AG04449 (cell line): ENCODE measurements at places on chromosomes 2 and 18.

GRCh38 chr2:239291475-239292350, 109.1 kb downstream of the HDAC4 start:
- DNase-seq = no peak

DNA sequence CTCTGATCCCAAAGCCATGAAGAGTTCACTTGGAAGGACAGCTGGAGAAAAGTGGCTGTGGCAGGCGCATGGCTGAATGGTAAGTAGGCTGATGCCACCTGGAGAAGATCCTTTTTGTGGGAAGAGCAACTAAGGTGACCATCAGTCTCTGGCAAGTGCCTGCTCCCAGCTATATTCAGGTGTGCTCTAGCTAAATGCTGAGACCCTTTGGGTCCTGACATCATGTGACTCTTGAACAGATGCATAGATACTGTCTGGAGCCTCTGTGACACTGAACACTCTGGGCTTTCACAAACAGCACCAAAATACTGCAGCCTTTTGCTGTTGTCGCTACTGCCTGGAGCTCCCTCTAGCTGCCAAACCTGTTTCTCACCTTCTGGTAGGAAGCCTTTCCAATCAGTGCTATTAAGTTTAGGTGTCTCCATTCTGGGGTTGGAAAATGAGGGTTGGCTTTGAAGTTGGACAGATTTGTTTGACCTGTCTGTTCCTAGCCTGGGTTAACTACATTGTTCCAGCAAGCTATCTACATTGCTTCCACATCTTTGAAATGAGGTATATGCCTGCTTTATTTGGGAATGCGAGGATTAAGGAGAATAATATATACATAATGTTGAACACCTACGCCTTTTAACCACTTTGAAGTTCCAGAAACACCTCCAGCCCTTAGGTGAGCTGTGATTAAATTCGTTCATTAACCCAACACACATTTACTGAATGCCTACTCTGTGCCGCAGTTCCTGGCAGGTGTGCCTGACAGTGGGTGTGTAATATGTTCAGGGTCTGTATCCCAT, 3.1 kb downstream of the EGR4 start:
- no peak for DNase-seq

DNA sequence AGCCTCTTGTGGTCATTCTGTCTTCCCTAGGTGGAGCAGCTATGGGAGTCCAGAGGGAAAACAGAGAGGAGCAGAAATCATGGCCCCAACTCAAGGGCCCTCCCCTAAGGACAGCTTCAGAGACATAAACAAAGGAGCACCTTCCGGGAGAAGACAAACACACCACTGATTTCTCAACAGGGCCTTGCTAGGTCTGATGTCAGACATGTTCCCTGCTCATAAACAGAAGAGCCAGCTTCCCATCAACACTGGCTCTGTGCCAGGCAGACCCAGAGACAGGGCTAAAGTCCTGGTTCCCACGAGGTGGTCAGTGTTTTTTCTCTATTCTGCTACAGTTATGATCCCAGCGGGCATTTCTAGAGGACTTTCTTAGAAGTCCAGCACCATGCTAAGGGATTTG, 19.3 kb downstream of the CXCR2 start:
- no peak for DNase-seq

- no peak for DNase-seq
Observed at GRCh38 chr2:45688479-45689298, 37.2 kb downstream of the PRKCE start.

GRCh38 chr2:27907547-27907946, 17.0 kb downstream of the BABAM2 start:
- DNase-seq = no peak

DNA sequence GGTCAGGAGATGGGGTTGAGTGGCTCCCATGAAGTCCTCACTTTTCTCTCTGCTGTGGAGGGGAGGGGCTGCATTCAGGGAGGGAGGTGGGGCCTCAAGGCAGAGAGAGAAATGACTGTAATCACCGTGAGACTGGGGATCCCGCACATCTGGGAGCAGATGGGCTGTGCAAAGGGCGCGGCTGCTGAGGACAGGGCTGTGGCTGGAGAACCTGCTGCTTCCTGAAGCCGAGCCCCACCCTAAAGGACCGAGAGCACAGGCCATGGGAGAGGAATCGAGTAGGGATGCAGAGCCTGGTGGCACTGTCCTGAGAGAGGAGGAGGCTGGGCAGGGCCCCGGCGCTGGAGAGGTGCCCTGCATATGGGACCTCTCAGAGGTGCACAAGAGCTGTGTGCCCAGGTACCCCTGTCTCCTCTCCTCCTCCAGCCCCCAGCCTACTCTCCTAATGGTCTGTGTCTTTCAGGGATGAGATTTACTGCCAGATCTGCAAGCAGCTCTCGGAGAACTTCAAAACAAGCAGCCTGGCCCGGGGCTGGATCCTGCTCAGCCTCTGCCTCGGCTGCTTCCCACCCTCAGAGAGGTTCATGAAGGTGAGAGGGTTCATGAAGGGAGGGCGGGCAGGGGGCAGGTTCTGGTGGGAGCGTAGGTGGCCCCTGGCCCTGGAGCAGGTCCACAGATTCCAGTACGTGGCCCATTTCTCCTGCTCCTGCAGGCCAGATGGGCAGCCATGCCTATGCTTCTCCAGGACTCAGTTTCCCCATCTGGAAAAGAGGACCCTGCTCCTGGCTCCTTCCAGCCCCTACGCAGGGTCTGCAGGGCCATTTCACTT, 25.9 kb upstream of the GPR17 start:
- DNase-seq = no peak

GRCh38 chr18:58819051-58819450, 45.6 kb upstream of the ZNF532 start:
- no peak for DNase-seq

- no peak for DNase-seq
Observed at GRCh38 chr2:190841707-190842505, 38.7 kb upstream of the GLS start.

GRCh38 chr2:207412787-207413310, 116.9 kb upstream of the CREB1 start:
- no peak for DNase-seq

GRCh38 chr18:67265464-67266245, 250.9 kb downstream of the DSEL start:
- peak; percentile 56 for DNase-seq

GRCh38 chr18:52427521-52428175, 87.7 kb downstream of the DCC start:
- DNase-seq = no peak

GRCh38 chr2:215000721-215001120, 137.7 kb downstream of the ABCA12 start:
- DNase-seq = no peak

- no peak for DNase-seq
Observed at GRCh38 chr18:62026586-62026985, 133.8 kb upstream of the RNF152 start.

DNA sequence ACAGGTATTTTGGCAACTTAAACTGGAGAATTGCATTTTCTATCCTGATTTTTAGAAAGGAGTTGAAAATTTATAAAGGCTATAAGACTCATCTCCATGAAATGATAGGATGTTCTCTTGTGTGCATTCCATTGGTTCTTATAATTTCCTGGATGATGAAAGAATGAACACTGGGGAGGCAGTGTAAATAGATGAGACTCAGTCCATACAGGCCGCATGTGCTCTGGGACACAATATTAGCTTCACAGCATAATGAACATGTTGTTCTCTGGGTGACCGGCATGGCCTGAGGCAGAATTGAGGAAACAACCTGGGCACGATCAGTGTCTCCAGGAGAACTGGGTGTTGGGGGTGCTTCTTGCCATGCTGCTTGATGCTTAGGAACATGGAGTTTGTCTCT, 38.8 kb downstream of the AOX1 start:
- DNase-seq = peak; percentile 75

DNA sequence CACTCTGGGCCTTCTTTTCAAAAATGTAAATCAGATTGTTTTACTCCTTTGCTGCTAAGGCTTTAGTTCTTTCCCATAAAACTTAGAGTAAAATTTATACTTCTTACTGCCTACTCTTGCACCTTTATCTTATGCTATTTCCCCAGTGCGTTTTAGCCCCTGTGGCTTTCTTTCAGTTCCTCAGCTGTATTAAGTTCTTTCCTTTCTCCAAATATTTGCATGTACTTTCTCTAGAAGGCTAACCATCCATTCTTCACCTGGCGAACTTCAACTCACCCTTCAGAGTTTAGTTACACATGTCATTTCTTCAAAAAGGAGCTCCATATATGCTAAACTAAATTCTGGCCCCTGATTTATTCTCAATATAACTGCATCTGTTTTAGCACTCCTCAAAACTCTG, 160.7 kb downstream of the FSHR start:
- no peak for DNase-seq

DNA sequence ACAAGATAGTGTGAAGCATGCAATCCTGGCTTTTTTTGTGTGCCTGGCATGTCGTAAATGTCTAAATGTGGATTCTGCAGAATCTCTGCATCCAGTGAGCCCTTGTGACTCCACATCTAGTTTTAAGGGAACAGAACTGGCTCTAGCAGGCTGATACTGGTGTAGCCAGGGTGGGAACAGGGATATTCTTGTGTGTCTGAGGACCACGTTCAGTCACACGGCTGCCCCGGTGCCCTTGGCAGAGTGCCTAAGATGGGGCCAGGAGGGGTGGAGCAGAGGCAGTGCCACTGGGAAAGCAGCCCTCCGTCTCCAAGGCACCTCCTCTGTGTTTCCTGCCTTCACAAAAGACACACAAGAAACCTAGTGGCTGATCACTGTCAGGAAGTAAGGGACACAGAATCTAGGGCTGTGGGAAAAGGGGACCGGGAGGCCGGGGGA, 91.5 kb upstream of the PARD3B start:
- DNase-seq = no peak

DNA sequence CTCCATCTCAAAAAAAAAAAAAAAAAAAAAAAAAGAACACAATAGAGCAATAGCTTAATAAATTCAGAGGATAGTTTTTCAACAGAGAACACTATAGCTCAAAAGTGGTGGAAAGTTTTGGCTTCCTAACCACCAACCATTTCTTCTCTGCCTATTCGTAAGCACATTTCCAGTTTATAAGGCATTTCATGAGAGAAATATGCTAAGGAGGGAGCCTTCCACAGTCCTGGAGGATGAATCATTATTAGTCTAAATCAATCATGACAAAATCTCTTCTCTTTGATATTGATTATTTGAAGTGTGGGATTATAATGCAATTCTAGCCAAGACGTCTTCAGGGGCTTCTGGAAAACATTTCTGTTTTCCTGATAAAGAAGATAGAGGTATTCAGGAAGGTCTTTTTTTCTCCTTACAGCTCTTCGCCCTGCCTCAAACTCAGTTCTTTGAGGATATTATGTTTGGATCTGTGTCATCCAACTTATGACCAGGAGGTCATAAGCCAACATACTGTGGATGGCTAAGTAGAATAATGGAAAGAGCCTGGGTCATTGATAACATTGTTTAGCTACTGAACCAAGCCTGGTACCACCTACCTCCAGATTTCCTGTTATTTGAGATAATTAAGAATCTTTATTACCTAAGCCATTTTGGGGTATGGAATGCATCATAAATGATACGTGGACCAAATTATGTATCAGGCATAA, 207.3 kb downstream of the TRIB2 start:
- no peak for DNase-seq

DNA sequence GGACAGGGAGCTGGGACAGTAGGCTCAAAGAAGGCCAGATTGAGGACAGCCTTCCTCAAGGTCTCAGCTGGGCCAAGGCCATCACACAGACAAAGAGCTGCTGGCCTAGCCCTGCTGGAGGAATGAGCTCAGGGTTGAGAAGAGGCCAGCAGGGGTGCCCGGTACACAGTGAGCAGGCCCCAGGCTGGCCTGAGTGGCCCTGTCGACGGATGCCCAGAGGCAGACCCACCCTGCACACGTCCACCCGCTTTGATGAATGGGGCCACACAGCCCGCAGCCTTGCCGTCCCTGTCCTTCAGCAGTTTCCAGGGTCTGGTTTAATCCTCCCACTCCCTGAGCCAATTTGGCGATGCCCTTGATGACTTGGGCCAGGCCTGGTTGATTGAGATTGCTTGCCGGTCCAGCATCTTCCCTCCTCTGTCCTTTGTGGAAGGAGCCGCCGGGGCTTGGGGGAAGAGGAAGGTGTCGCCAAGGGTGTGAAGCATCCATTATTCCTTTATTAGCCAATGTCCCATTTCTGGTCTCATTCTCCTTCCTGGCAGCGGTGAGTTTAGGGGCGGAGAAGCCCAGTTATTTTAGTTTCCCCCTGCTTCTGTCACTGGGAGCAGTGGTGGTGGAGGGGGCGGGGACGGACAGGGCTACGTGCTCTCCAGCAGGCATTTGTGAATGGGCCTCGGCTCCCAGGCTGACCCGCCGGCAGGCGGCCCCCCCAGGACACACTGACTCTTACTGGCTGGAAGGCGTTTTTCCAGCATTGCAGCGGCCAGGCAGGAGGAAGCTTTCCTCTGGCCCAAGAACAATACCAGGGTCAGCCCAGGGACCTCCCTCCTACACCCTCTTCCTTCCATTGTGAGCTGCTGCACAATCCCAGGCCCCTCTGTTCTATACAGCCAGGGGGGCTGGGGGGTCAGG, 141.8 kb downstream of the CTIF start:
- no peak for DNase-seq

- DNase-seq = no peak
Observed at GRCh38 chr2:8534729-8535468, 147.0 kb upstream of the ID2 start.

GRCh38 chr2:219269362-219270054, 9.7 kb upstream of the DNAJB2 start:
- no peak for DNase-seq

DNA sequence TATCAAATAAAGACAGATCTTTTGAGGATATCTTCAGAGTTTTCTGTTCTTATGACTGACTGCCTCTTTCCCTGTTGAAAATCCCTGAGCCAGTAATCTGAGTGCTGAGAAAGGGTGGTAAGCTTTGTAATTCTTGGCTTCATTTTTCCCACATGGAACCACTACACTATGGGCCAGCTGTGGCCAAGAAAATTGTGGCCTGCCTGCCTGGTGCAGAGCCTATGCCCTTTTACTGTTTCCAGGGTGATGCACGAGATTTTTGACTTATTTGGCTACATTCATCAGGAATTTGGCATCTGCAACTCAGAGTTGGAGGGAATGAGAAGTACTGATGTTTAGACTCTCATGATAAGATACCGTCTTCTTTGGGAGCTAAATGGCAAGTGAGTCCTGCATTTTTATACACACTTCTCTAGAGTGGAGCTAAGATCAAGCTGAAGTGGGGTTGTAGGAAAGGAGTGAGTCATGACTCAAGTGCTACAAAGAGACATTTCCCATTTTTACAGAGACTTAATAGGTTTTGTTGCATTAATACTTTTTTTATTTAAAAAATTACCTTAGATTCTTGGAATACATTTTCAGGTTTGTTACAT, 328.2 kb upstream of the CDH7 start:
- no peak for DNase-seq

DNA sequence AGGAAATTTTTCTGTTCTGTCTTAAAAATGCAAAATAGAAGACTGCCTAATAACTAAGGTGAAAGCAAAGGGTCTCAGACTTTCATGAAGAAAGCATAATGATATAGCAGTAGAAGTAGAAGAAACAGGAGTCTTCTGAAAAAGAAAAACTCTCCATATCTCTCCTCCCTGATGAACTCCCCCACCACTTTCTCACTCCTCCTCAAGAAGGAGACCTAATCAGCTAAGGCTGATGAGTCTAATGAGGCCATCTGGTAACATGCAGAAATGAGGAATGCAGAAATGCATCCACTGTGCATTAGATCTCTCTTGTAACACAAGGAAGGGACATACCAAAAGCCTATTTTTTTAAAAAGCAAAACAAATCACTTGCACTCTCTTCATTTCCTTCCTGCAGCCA, 273.7 kb upstream of the UBE2E3 start:
- DNase-seq = no peak

GRCh38 chr2:241329669-241330615, 14.2 kb downstream of the SEPTIN2 start:
- no peak for DNase-seq

- DNase-seq = no peak
Observed at GRCh38 chr2:119981896-119982295, 31.0 kb upstream of the EPB41L5 start.
